ENCODE measurements at places on chromosomes 7 and 10.
A peak's percentile ranks its signal among the peaks of the same experiment; 100 is the strongest.

GRCh38 chr7:105655067-105655466 lies 73.8 kb upstream of the EFCAB10 start:
- DNase-seq, result no peak

DNA sequence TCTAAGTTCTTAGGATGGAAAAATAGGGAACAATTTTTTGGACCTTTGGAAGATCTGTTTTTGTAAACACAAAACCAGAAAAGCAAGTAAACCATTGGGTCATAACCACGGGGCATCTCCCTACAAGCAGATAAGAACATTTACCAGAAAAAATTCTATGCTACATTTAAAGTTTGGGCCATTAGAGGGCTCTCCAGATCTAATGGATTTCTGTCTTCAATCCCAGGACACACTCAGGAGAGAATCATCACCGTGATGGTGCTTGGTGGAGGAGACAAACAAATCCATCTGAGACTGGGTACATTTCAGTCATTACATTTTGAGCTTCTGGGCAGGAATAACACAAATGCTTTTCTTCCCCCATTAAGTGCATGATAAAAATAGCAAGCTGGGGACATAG lies 178.4 kb upstream of the TARP start:
- DNase-seq, result peak; percentile 39

- DNase-seq, result no peak
Observed at GRCh38 chr7:12327922-12328321, 75.7 kb downstream of the VWDE start.

DNA sequence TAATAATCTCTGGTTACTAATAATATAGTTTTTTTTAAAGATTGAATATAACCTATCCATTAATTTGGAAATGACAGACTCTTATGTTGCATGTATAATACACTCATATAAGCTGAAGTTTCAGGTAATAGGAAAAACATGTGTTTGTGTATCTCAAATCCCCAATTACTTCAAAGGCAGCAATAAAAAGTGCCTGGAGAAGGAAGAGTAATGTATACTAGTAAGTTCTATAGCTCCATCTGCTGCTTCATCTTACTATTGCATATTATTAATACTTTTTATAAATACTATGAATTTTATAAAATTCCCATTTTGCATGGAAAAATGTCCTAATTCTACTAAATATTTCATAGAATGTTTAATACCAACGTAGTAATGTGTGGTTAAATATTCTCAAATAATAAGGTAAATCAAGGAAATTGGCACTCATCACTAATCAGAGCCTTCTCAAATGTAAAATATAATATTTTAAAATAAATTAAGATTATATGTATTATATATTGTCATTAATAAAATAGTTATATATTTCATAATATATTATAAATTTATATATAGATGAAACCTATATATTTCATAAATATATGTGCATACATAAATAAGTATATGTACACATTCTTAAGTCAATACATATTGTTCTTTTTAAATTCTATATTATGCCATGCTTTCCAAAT lies 311.9 kb downstream of the HGF start:
- peak; percentile 57 for DNase-seq

DNA sequence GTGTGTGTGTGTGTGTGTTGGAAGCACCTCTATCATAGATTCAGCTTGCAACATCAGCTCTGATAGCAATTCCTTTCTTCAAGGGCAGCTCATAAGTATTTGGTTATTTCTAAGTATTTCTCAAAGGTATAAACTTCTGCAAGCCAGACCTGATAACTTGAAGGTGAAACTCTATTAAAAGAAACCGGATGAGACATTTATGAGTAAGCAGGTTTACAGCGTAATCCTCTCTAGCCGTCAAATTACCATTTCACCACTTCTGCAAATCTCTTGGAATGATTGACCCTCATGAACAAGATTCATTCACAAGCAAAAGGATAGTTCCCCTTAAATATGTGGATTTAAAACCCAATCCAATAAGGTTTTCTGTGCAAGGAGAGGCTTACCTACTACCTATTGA lies 23.1 kb downstream of the PDE1C start:
- DNase-seq, result no peak

- peak; percentile 11 for DNase-seq
Observed at GRCh38 chr7:151038951-151039849, 9.1 kb upstream of the ASIC3 start.

DNA sequence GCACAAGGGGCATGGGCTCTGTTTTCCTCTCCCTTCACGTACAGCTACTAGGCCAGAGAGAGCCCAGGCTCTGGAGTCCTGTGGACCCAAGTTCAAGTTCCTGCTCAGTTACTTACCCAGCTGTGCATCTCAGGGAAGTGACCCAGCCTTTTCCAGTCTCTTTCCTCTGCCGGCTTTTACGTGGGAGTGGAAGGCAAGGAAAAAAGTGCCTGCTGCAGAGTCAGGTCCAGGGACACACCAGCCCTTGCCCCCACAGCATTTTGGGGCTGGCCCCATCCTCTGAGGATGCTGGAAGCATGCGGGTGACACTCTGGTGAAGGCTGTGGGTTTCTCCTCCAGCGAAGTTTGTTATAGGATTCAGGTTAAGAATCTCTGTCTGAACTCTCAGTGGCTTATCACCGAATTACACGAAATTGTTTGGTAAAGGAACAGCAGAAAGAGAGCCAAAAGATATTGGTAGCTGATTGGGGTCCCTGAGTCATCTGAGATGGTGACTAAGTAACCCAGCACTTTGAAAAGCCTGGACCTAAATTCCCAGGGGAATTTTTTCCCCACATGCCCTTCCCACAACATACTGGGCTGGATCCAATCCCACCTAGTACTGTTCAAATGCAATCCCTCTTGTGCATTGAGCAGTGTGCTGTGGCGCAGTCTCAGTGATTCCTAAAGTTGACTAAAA lies 424.3 kb downstream of the RPS24 start:
- no peak for DNase-seq

DNA sequence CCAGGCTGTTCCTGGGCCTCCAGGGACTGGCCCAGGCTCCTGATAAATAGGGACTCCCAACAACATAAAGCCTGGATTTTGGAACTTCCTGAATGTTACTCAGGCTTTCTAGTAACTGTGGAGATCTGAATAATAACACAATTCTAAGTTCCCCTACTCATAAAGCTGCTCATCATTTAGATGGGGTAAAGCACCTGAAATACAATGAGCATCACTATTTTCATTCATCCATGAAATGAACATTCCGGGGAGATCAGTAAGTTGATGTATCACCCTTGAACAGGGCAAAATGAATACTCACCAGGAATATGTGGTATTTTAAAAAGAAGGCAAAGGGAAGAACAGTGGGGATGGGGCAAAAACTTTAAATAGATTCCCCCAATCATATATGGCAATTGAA lies 48.3 kb upstream of the ATRNL1 start:
- DNase-seq, result no peak

GRCh38 chr7:28754027-28754426 lies 204.1 kb downstream of the TRIL start:
- DNase-seq, result no peak

DNA sequence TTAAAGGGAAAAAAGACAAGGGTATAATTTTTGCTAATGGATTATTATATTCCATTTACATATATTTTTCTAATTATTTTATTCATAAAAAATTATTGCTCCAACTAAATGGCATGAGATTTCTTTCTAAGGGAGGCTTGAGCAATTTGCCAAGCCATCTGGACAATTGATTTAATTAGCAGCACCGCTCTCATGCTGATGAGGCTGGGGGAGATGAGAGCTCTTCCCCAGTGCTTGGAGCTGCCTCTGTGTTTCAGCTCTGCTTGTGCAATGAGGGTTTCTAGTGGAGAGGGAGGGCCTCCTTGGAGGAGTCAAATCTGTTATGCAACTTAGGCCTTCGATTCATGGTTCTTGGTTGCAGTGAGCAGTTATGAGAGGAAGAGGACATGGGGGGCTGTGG lies 574.3 kb downstream of the TCERG1L start:
- no peak for DNase-seq

- peak; percentile 26 for DNase-seq
Observed at GRCh38 chr10:101843032-101844021, at the start of gene KCNIP2. TSS of gene KCNIP2 (minus strand) at chr10:101843800. CDS start at chr10:101843568, 232 bp downstream.

GRCh38 chr10:6783471-6783870 lies 203.4 kb upstream of the PRKCQ start:
- DNase-seq, result no peak

DNA sequence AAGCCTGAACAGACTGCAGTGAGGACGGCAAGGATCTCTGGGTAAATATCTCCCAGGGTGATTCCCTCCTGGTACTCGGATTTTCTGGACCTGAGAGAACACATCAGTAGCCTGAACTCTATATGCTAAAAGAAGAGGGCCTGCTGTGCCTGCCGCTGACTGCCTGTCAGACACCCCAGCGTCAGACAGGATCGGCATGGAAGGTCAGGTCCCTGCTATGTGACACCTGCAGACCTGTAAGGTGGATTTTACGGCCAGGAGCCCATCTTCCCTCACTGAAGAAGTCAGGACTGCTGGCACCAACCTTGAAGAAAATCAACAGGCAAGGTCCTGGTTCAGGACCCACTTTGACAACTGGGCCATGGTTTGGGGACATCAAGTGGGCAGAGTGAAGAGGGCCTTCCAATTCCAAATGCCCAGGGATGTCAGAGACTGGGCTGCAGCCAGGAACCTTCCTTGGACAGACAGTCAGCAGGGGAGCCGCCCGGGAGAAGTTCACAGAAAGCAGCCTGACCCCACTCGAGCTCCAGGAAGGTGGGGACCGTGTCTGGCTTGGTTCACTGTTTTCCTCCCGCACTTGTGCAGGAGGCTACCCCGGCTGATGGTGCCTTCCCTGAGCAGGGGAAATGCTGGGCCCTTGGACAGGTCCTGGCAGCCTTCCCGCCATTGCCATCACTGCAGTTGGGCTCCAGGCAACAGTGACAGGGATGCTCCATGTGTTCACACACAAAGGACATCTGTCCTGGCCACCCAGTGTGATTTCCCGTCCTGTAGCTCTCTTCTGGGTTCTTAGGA lies 91.8 kb upstream of the LANCL2 start:
- no peak for DNase-seq

DNA sequence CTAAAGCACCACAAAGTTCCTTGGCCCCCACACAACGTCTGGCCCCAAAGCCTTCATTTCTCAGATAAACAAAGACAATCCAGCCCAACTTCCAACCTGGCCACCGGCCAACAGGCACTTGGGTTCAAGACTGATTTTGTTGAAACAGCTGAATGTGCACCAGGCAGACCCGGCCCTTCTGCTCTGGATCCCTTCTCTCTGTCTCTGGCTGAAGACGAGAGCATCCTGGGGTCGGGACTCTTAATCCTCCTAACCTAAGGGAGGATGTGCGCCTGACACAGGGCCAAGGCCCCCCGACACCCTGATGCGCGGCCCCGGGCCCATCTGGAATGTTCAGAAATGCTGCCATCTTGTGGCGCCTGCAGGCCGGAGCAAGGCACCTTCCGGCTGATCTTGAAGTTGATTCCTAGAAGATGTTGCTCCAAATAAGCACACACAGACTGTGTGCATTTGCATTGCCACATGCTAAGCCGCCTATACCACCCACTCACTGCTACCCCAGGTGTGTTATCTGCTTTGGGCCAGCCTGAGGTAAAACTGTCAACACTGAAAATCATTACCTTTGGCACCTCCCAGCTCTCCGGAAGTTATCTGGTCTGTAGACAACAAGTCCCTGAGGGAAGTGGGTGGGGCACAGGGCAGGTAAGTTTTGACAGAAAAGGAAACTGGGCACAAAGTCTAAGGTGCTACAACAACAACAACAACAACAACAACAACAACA lies 98.4 kb upstream of the HABP2 start:
- peak; percentile 24 for DNase-seq

DNA sequence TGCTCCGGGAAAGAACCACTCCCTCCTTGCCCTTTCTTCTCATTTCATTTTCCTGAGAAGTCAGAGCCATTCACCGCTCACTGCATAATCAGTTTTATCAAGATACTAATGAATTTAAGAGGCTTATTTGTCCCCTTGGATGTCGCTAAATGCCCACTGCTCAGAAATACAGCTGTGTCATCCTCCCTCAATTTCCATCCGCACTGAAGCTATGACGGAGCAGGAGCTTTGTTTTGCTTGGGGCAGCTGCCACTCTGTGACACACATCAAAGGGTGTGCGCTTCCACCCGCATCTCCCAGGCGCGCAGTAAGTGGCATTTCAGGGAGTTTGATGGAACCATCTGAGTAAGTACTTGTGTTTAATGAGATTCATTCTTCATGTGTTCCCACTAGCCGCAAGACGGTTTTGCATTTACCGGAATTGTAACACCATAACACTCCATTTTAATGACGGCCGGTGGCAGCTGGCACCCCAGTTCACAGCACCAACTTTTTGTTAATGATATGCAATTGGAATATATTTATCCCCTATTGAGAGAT lies 103.8 kb upstream of the PARD3 start:
- DNase-seq, result no peak

DNA sequence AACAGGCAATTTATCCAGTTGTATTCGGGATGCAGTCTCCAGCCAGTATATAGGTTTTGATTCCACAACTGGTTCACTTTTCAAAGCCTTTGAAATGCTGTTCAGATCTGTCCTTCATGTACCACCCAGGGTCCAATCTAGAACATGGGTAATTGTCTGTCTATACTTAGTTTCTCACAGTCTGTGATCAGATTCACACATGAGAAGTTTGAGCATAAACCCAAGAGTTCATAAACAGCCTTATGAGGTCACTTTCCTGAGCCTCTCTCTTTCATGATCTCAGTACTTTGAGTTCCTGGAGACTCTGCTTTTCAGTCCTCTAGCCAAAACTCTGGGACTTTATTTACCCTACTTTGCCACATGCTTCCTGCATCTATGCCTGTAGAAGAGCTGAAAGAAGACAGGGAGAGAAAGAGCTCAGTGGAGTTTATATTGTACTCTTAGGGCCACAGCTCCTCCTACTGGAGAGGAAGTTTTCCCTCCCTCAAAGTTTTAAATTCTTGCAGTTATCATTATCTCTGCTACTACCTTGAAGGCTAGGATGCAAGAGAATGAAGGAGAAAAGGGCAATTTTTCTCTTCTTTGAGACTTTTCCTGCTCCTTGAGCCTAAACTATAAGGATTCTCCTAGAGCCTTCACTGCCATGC lies 172.0 kb downstream of the ZEB1 start:
- no peak for DNase-seq

- no peak for DNase-seq
Observed at GRCh38 chr10:1558906-1559305, 178.4 kb downstream of the ADARB2 start.

- DNase-seq, result no peak
Observed at GRCh38 chr7:107890493-107890961, 456 bp upstream of the DLD start.

DNA sequence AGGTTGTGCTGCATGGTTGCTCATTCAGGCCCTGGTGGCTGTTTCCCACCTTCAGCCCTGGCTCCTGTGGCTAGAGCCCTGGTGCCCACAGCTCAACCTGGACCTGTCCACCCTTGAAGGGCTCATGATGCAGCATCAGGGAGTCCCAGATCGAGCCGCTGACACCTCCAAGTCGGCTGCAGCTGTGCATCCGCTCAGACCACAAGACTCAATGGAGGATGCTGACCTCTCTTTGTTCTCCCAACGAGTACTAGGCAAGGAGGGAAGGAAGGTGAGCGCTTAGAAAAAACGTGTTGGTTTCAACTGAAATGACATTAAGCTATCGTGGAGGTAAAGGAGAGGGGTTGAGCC lies 9.5 kb upstream of the C10orf95 start:
- DNase-seq, result no peak

GRCh38 chr7:158650821-158651225 lies 53.8 kb downstream of the NCAPG2 start:
- DNase-seq, result no peak

- DNase-seq, result no peak
Observed at GRCh38 chr7:90763108-90763507, 167.0 kb downstream of the CDK14 start.

GRCh38 chr10:770975-771374 lies 81.5 kb upstream of the DIP2C start:
- no peak for DNase-seq

Data from COR-L47 (cell line).